Mononuclear cell (primary cell): ENCODE measurements at places on chromosomes 11 and 22. TPM values are rescaled to one million over a fixed set of nuclear protein-coding genes. Genes with fewer than 3 reads are reported as not detected.

FZD4 gene
- total RNA-seq = 0.10 TPM

SLC35E4 gene
- total RNA-seq = 4.4 TPM

SMDT1 gene
- total RNA-seq = 14.9 TPM

TIGD3 gene
- total RNA-seq = 0.42 TPM

FAM83F gene
- 2.7 TPM for total RNA-seq
